ENCODE measurements at places on chromosomes 1 and 21.

GRCh38 chr21:17045214-17045853 is 467.5 kb upstream of the CXADR start:
- peak; percentile 49 for DNase-seq

DNA sequence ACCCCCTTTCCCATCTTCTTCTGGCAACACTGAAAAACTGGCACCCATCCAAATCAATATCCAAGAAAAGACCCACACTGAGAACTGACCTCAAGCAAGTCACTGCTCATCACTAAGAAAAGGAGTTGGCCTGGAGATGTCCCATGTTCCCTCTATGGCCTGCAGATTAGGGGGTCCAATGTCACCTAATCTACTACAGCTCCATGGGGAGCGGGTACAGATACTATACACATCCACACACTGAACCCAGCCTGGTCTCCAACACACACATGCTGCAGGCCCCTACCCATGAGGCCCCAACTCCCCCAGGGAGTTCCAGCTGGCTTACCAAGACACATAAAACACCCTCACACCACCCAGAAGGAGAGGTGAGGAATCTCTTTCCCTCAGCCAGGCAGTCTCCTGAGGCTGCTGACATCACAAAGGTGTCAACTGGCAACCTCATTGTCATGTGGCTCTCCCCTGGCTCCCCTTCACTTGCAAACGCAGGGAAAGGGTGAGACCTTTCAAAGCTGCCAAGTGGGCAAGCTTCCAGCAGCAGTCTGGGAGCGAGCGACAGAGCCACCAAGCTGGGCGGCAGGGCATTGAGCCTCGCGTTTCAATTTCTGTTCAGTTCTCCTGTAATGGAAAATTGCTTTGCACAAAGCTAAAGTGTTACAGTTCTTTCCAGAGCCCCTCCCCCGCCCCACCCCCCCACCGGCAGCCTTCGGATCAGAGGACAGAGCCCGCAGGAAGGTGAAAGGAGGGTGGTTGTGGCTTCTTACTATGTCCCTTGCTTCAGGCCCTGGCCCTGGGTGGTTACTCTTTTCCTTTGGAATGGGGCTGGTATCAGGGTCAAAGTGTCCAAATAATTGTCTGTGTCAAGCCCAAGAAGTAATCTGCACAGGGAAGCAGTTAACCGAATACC is at the start of gene LRRC52:
Gene LRRC52, plus strand, starts transcription at position 469 of the 907 bp plus-strand sequence. Its CDS starts 297 bp downstream, at position 766.
- DNase-seq: no peak

GRCh38 chr1:200737647-200738291 is 924 bp upstream of the CAMSAP2 start:
- DNase-seq: no peak

DNA sequence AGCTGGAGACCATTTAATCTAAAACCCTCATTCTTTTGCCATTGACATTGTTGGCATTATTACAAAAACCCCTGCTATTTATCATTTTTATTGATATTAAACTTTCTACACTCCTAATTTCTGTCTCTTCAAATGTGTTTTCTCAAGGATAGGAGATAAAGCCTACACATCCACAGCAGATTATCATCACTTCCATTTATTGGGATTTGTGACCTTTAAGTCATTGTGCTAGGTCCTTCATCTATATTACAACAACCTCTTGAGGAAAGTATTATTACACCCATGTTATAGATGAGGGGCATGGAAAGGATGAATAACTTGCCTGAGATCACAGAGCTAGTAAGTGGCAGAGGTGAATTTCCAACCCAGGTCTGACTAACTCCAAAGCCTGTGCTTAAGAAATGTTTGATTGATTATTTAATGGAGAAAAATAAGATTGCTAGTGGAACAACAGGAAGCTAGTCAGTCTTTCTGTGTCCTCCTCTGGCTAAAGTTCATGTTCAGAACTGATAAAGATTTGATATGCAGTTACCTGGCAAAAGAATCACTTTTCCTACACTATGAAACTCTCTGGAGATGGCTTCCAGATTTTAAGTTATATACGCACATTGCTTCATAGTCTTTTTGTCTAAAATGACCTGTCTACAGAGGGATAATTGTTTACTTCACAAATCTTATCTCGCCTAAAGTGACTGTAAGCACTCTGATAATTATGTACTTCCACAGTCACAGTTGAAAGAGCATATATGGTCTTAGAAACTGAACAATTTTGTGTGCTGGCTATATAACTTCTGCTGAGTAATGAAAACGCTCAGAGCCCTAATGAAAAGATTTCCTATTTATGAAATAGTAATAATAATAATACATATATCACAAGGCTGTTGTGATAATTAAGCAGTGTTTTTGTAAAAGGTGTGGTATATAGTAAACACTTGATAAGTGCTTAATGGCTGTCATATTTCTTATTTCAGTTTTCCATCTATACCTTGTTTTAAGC is 15.0 kb downstream of the FMO5 start:
- no peak for DNase-seq

GRCh38 chr21:35470522-35470921 is 421.4 kb upstream of the RUNX1 start:
- no peak for DNase-seq

- DNase-seq: no peak
Observed at GRCh38 chr1:31148409-31148808, 82.9 kb upstream of the PUM1 start.

DNA sequence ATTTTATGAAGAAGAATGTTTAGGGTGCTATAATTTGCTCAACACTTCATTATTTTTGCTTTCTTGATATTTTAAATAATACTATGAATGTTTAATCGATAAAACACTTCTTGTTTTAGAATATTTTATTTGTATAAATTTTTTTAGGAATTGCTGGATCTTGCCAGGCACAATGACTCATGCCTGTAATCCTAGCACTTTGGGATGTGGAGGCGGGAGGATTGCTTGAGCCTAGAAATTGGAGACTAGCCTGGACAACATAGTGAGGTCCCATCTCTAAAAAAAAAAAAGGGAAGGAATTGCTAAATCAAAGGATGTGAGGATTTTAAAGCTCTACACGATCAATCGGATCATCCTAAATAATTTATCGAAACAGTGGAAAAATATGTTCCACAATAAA is 17.6 kb downstream of the RNF11 start:
- no peak for DNase-seq

DNA sequence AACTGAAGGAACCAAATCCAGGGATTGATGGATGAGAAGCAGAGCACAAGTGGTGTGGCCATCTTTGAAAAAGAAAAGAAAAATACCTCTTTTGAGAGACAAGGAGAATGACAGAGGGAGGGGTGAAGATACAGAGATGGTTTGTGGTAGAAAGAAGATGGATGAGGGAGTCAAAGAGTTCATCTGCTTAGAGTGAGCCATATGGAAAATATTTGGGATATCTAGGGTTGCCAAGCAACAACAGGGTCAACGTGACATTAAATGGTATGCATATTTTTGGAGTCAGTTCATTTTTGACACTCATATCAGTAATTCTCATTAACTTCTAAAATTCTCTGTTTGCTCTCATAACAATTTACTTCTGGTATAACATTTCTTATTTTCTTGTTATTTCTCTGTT is 50.7 kb downstream of the MACF1 start:
- DNase-seq: no peak

DNA sequence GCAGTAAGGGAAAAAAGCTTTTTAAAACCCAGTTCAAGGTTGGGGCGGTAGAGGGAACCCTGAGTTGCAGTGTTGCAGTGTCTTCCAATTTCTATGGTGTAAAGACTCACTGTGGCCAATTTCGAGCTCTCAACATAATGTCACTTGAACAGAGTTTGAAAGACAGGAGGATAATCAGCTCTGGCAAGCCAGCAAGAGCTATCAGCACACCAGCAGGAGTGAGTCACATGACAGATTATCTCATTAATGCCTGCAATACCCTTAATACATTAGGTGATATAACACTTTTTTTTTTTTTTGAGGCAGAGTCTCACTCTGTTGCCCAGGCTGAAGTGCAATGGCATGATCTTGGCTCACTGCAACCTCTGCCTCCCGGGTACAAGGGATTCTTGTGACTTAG is 22.8 kb downstream of the SLC9C2 start:
- no peak for DNase-seq

DNA sequence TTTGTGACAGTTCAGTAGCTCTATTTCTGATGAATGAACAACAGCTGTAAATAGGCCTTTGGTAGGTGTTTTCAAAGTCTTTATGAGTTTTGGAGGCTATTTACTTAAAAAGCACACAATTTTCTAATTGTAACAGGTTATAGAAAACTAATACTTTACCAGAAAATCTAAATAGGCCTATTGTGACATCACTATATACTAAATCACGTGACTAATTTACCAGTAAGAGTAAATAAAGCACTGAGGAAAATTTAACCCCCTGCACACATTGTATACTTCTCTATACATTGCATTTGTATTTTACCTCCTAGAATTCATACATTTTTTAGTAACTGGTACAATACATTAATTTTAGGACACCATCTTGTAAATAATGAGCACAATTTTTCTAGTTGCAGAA is 15.0 kb downstream of the KRTAP26-1 start:
- DNase-seq: no peak

DNA sequence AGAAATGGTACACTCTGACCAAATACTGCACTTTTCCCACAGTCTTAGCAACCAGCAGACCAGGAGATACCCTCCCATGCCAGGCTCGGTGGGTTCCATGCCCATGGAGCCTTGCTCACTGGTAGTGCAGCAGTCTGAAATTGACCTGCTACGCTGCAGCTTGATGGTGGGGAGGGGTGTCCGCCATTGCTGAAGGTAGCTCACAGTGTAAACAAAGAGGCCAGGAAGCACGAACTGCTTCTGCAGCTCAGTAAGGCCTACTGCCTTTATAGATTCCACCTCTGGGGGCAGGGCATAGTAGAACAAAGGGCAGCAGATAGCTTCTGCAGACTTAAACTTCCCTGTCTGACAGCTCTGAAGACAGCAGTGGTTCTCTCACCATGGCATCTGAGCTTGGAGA is 12.3 kb upstream of the IFI44L start:
- DNase-seq: no peak

- no peak for DNase-seq
Observed at GRCh38 chr1:216596281-216596862, 126.9 kb downstream of the ESRRG start.

DNA sequence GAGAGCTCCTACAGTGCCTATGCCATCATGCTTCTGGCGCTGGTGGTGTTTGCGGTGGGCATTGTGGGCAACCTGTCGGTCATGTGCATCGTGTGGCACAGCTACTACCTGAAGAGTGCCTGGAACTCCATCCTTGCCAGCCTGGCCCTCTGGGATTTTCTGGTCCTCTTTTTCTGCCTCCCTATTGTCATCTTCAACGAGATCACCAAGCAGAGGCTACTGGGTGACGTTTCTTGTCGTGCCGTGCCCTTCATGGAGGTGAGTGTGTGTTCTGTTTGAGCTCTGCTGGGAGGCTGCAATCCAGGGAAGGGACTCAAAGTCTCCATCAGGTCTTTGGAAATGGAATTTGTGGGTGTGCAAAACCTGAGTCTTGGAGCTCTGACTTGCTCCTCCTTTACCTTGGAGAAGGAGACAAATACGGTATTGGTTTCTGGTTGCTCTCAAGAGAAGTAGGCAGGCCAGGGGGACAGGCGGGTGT is 658 bp downstream of the GPR37L1 start:
- no peak for DNase-seq

- no peak for DNase-seq
Observed at GRCh38 chr21:38267991-38268863, 11.4 kb downstream of the KCNJ15 start.

DNA sequence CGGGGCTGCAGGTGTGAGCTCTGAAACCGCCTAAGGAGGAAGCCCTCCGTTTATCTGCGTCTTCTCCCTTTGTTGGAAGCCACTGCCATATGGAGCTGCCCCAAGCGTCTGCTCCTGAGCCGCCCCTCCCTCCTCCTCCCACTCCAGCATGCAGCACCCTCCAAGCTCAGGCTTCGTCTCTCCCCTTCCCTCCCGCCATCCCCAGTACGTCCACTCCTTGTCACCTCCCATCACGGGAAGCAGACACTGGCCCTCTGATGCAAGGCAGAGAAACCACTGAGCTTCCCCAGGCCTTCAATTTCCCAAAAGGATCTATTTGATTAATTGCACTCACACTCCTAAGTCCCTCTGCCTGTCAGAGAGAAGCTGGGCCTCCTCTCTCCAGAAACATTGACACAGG is 52.5 kb downstream of the NFASC start:
- no peak for DNase-seq

- DNase-seq: no peak
Observed at GRCh38 chr1:156560585-156561163, 11.7 kb downstream of the IQGAP3 start.

DNA sequence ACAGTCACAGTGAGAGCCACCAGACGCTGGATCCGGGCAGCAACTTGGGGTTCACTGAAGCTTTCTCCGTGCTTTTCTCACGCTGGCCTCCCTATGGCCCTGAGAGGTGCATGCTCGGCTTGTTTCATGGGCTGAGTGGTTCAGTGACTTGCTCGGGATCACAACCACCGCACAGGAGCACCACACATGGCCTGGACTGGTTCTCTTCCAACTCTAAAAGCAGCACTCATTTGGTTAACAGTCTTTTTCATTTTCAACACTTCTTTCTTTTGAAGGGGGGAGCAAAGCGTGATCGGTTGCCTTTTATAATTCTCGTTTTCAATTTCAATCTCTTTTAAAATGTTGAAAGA is 26.2 kb downstream of the UBIAD1 start:
- no peak for DNase-seq

DNA sequence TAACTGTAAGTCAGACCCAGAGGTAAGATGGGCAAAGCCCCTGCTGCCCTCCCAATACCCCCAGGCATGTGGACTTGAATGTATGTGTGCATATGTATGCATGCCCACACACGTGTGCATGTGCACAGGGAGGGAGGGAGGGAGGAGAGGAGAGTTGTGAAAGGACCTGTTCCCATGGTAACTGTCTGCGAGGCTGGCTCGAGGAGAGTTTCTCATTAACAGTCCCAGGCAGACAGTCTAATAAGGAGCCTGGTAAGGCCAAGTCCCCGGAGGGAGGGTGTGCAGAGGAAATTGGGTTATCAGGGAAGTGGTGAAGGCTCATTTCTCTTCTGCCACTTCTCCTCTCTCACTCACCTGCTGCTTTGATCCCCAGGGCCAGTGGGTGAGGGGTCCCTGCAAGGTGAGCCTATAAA is 74.9 kb downstream of the NFASC start:
- no peak for DNase-seq

- no peak for DNase-seq
Observed at GRCh38 chr1:170800265-170800664, 135.1 kb upstream of the MROH9 start.

DNA sequence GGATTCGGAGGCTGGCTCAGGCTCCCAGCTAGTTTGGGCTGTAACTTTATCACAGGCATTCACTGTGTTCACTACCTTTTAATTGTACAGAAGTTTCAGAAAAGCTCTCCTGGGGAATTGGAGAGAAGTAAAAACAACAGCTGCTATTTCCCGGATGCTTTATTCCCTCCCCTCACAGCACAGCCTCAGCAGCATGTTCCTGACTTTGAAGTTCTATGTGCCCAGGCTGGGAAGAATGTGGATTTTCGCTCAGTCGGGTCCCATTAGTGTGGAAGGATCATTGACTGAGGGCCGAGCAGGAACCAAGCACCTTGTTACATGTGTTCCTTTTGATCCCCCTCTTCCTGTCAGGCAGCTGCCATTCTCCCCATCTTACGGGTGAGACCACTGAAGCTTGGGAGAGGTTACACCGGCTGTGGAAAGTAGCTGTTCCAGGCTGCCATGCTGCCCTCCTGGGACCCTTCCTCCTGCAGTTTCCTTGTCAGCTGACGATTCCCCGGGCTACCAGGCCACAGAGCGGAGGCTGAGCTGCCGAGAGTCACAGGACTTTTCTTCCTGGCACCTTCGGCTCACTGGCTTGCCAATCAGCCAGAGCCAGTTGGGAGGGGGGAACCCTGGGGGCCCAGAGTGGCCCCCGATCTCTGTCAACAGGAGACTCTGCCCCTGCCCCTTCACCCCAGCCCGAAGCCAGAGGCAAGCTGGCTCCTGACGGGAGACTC is 223.1 kb upstream of the TMEM51 start:
- no peak for DNase-seq
